ENCODE measurements at places on chromosomes 12 and 14.
A peak's percentile ranks its signal among the peaks of the same experiment; 100 is the strongest.

DNA sequence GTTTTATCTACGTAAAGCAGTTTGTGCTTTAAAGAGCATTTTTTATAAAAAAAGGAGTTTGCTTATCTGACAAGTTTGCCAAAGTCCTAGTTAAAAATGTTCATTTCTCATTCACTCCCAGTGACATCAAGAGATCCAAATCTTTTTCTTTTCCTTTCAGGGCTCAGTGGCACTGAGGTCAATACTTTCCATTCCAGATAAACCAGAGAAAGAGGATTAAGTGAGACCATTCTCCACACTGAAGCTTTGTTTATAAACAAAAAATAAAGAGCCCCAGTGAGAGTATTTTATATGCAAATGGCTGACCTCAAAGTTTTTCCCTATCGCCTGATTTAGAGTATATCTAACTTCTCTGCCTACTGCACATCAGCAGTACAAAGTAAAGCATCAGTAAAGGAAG is 199.8 kb downstream of the ALG10B start:
- no peak for DNase-seq

DNA sequence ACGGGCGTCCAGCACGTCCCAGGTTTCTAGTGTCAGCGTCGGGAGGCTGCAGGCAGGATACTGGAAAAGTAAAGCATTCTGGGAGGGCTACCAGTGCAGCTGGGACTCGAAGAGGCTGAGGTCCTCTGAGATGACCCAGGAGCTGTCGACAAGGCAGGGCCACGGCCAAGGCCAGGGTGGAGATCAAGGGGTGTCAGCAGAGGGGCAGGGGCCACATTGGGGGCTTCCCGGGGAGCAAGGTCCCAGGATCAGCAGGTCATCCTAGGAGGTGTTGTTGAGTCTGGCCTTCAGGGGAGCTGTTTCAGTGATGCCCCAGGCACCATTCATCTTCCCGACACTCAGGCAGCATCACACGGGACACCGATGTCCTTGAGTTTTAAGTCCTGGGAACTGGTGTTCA is 377.8 kb upstream of the SFSWAP start:
- no peak for DNase-seq

DNA sequence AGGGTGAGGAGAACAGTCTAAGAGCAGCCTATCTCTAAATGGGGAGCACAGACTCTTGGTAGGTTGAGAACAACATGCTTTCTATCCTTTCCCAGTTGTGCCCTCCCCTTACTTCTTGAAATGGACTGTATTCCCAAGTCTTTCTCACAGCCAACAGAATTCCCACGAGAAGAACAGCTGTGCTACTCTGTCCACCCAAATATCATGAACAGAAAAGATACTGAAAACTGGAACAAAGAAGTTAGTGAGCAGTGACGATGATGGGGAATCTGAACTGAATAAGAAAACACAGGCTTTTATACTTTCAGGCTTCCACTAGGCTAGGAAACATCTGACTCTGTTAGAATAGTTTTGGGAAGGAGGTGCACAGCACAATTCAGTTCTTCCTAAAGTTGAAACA is 3.4 kb downstream of the NACA start:
- DNase-seq, result no peak

DNA sequence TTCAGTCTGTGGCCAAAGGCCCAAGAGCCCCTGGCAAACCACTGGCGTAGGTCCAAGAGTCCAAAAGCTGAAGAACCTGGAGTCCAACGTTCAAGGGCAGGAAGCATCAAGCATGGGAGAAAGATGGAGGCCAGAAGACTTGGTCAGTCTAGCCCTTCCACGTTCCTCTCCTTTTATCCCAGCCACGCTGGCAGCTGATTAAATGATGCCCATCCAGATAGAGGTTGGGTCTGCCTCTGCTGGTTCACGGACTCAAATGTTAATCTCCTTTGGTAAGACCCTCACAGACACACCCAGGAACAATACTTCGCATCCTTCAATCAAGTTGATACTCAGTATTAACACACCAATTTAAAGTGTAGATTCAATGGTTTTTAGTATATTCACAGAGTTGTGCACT is 21.1 kb upstream of the OS9 start:
- DNase-seq, result no peak

- no peak for DNase-seq
These were observed 46.9 kb downstream of the RIMBP2 start for GRCh38 chr12:130669205-130669557.

GRCh38 chr12:122986258-122986871 is 5.9 kb downstream of the ARL6IP4 start:
- DNase-seq, result no peak

DNA sequence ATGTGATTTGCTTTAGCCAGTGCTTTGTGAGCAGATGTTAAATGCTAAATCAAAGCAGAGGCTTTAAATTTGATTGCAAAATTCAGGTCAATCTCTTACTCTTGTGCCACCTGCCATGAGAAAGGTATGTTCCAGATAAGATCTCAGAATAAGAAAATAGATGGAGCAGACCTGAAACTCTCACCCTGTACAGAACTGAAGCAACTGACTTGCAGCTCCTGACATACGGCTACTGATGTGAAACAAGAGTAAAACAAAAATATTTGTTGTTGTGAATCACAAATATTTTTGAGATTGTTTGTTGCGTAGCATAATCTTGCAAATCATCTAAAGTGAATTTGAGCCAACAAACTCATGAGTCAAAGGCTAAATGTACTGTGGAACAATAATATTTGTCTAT is 3.5 kb upstream of the OSBPL8 start:
- DNase-seq, result no peak

DNA sequence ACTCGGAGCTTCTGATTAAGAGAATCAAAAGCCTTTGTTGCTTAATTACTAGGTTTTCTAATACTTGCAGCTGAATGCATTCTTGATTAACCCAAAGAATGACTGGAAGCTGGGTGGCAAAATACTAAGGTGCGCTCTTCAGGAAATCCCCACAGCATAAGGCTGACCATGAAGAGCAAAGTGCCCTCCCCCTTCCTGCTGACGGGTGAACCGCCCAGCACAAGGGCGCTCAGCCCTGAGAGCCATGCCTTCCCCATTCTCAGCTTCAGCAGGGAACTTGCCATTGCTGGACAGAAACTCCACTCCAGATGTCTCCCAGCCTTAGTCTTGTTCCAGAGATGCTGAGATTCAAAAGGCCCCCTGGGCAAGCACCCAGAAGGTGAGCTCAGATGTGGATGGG is 27.2 kb upstream of the FBRSL1 start:
- DNase-seq, result no peak

GRCh38 chr12:108340037-108340436 is 926 bp upstream of the CMKLR1 start:
- no peak for DNase-seq

GRCh38 chr14:101600336-101600890 is 39.1 kb downstream of the DIO3 start:
- no peak for DNase-seq

- DNase-seq, result no peak
These were observed 106.8 kb downstream of the PELI2 start for GRCh38 chr14:56224691-56225681.

GRCh38 chr14:24297190-24297964 is 2.2 kb downstream of the DHRS1 start:
- DNase-seq, result no peak

GRCh38 chr12:64219145-64219544 is 3.0 kb downstream of the KICS2 start:
- no peak for DNase-seq

DNA sequence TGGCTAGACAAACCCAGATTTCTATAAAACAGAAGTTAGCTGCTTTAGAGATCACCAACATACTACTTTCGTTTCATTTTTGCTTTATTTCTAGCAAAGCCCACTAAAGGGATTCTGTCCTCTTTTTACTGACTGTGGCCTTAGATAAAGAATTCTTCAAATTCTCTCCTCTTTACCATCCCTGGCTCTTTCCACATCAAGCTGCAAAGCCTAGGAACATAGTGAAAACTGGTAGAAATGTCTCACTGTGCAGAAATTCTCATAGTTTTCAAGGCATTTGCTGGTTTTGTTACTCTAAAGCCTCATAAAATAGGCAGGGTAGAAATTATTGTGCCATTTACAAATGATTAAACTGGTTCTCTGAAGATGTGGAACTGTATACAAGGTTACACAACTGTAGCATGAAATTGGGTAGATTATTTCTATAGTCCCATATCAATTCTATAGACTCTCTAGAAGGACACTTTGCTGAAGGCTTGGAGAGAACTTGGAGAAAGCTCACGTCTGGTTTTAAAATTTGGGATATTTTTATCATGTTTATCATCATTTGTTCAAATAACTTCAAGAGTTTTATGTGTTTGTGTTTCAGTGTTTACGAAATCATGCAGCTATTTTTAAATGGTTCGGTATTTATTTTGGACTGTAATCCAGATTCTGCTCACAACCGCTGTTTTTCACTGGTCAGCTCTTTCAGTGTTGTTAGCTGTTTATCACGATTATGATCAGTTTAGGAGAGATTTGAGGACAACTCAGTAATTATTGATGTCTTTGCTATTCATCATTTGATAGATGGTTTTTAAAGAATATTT is 36.7 kb upstream of the CSRP2 start:
- no peak for DNase-seq

GRCh38 chr12:8698132-8698851 is 501 bp downstream of the RIMKLB start:
- DNase-seq, result peak; percentile 25

- no peak for DNase-seq
These were observed 5.6 kb upstream of the HMGA2 start for GRCh38 chr12:65818454-65819382.

GRCh38 chr12:11652351-11653040 is 3.0 kb downstream of the ETV6 start:
- no peak for DNase-seq

DNA sequence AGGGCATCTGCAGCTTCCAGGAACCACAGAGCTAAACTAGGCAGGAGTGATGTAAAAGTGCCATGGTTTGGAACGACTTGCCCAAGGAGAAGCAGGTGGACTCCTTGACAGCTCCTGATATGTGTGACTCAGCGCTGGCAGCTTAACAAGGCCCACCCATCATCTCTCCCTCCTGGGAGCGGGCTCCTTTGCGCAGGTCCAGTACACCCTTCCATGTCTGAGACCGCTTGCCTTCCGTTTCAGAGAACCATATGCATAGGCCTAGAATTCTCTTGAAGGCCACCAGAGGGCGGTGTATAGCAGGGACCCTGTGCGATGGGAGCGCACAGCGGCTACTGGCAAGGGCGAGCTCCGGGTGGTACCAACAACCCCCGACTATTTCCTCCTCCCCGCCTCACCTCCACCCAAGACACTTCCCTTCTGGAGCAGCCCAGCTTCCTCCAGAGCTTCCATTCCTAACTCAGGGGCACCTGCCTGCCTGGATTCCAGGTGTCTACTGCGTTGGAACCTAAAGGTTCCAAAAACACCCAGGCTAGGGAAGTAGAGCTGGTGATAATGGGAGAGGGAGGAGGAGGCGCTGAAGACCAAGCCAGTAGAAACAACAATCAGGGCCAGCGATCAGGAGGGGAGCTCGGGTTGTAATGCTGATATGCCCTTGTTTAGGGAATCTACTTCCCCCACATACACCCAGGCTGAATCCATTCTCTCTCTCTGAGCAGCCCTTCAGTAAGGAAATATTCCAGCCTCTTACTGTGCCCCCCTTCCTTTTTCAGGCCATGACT is 6.3 kb downstream of the DHH start:
- DNase-seq, result peak; percentile 80

DNA sequence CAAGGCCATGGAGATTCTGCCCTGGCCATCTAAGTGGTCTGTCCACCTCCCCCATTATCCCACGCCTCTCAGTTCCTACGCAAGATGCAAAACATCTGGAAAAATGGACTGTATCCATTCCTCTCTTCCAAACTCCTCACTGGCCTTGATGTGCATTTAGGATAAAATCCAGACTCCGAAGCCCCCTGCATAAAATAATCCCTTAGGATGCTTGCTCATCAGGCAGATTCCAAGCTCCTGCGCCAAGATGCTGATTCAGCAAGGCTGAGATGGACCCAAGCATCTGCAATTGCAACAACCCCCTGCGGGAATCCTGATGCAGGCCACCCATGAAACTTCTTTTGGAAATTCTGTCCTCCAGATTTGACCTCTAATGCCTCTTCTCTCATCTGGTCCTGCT is 81.6 kb downstream of the SPRING1 start:
- no peak for DNase-seq

GRCh38 chr12:123075646-123076171 is 75.2 kb downstream of the PITPNM2 start:
- peak; percentile 78 for DNase-seq

DNA sequence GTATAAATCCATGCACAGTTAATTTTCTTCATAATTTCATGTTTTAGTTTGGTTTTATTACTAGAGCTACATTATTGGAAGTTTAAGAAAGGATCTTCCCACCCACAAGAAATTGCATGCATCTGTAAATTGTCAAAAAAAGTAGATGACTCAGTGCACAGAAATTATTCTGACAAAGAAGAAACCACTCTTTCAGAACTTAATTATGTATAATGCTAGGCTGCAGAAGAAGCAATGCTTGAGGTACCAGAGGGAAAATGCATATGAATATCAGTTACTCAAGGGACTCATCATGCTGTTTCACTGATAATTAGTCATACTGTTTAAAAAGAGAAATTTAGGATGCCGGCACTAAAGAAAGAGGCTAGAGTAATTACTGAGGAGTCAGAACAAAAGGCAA is 147.0 kb downstream of the SLC16A7 start:
- DNase-seq, result no peak

DNA sequence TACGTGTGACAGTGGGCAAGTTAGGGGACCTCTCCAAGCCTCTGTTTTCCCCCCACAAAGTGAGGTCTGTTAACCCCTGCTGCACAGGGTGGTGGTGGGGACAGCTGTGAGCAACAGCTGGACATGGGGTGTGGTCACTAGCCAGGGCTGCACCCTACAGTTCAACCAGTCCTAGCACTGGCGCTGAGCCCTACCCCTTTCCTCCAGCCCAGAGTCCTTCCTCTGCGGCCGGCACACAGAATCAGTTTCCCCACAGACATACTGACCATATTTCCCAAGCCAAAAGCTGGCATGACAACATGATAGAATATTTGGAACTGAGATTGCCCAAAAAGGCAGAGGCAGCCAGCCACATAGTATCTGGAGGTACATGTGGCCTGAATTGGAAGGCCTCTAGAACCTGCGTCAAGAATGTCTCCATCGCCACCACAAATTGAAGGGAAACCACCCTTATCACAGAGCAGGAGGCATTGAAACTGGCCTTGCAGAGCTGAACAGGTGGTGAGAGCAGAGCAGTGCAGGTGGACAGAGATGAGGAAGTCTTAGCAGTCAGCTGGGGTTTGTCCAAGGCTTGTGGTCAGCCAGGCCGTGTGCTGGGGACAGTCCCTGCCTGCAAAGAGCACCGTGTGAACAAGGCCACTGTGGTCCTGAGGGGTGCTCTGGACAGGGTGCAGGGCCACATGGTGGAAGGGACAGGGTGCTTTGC is 21.2 kb downstream of the DEGS2 start:
- no peak for DNase-seq

Measured in CD4-positive, alpha-beta T cell treated with Interleukin-6 at 100 ng/mL for 8 hours (primary cell).